Subcutaneous adipose tissue (tissue), 4 donors: ENCODE measurements at places on chromosomes 12 and 14. TPM values are rescaled to one million over a fixed set of nuclear protein-coding genes. Genes with fewer than 3 reads are reported as not detected.

The FAM90A1 gene
- total RNA-seq = not detected

The ALDH6A1 gene
- 102 TPM for total RNA-seq

The MDP1 gene
- 22.0 TPM for total RNA-seq

The CLEC6A gene
- not detected for total RNA-seq

The METTL17 gene
- 67.5 TPM for total RNA-seq

The PSME2 gene
- 41.4 TPM for total RNA-seq

The SLC7A7 gene
- total RNA-seq = 62.1 TPM

The VWF gene
- 224 TPM for total RNA-seq

The DHRS2 gene
- total RNA-seq = not detected

The GSKIP gene
- total RNA-seq = 16.8 TPM
